ENCODE measurements at places on chromosomes 7 and 10.
A peak's percentile ranks its signal among the peaks of the same experiment; 100 is the strongest.

DNA sequence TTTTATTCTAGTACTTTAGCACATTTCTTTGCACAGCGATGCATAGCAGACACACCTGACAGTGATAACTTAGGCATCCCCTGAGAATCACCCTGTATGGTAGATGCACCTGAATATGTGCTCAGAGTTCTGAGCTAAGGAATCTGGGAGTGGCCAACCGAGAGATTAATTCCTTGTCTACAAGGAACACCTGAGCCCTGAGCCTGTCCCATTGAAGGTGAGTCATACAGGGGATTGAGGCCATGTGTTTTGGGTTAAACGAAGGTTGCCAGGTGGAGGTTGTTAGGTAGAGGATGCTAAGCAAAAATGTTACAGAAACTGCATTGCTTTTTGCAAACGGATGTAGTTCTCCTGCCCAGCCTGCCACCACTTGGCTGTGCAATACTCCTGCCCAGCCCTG lies 128.9 kb downstream of the AMPH start:
- no peak for DNase-seq

- no peak for DNase-seq
These were observed 557 bp upstream of the TAX1BP1 start for GRCh38 chr7:27739301-27739908.

GRCh38 chr7:5450549-5451327 lies 27.1 kb upstream of the TNRC18 start:
- no peak for DNase-seq

DNA sequence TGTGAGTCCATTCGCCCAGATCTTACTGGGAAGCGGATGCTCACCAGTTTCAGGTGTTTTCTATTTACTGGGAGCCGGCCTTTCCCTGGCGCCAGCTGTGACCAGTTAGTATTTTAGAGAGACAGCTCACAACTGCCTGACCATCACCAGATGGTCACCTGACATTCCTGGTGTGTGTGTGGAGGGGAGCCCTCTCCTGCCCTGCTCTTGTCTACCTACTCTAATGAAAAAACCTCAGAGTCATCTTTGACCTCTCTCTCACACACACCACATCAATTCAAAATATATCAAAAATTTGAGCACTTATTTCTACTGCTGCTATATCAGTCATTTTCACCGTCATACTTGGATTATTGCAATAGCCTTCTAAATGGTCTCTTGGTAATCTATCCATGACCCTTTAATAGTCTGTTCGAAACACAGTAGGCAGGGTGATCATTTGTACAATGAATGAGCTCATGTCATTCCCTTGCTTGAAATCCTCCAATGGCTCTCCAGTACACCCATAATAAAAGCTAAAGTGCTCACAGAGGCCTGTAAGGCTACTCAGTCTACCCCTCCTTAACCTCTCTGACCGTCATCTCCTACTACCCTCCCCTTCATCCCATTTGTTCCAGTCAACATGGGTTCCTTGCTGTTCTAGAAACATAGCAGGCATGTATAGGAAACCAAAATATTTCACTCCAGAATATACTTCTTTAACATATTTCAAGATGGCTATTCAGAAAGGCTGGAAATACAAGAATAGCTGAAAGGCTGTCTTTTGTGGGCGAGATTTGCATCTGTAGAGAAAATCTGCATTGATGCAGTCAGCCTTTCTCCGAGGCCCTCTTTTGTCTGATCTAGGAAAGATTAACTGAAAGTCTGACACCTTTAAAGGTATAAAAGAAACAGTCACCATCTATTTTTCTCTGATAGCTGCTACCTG lies 17.5 kb upstream of the NT5C3A start:
- DNase-seq = no peak

DNA sequence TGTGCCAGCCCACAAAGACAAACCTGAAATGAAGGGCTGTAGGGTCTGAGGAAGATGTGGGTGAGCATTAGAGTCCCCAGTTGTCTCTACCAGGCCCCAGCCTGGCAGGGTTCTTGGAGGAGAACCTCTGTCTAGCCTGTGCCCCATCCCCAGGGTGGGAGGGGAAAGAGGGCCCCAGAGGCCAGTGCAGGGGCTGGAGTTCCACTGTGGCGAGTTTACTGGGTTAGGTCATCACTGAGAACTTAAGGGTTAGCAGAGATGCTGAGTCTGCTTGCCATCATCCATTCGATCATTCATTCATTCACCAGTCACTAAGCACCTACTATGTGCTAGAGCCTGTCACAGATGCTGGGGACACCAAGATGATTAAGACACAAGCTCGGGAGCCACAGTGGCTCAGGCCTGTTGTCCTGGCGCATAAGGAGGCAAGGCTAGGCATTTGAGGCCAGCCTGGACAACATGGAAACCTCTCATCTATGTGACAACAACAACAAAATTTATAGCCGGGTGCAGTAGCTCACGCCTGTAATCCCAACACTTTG lies 2.6 kb downstream of the ANKRD2 start:
- peak; percentile 5 for DNase-seq

DNA sequence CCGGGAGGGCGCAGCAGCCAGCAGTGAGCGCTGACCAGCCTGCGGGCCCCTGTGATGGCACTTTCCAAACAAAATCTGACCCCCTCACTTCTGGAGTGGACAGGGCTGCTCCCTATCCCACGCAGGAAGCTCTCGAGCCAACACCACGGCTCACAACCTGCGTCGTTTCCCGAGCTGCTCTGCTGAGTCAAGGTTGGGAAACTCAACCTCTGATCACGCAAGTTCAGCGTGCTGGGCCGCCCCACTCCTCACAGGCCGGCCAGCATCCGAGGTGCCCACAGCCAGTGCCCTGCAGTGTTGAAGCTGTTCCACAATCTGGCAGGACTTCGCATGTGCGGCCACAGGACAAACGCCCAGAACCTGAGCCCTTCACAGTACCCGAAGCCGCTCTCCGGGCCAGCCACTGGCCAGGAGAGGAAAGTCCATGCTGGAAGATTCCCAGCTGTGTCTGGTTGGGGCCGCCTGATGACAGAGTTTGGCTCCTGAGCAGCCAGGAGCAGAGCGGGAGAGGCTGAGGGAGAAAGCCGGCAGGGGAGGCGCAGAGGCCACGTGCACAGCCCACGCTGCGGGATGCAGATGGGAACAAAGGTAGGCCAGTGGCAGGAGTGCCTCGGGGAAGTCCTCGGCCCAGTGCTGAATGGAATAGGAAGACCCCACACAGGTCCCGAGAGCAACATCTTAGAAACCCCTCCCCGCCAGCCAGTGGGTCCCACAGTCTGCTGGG lies 263.3 kb upstream of the TCERG1L start:
- no peak for DNase-seq

GRCh38 chr10:71427246-71427645 lies 30.5 kb downstream of the CDH23 start:
- no peak for DNase-seq

DNA sequence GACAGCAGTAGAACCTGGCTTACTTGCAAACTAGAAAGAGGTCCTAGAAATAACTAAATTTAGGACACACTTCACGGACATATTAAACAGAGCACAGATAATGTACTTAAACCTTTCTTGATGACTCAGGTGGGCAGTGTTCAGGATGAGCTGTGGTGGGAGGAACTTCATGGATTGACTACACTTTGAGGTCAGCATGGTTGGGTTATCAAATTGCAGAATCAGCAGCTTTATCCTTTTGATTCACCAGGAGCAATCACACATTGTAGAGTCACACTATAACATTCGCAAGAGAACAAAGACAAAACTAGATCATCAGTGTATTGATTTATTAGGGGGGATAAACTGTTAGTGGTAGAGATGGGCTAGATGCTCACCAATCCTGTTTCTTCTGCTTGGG lies 38.6 kb upstream of the AGK start:
- DNase-seq = no peak

DNA sequence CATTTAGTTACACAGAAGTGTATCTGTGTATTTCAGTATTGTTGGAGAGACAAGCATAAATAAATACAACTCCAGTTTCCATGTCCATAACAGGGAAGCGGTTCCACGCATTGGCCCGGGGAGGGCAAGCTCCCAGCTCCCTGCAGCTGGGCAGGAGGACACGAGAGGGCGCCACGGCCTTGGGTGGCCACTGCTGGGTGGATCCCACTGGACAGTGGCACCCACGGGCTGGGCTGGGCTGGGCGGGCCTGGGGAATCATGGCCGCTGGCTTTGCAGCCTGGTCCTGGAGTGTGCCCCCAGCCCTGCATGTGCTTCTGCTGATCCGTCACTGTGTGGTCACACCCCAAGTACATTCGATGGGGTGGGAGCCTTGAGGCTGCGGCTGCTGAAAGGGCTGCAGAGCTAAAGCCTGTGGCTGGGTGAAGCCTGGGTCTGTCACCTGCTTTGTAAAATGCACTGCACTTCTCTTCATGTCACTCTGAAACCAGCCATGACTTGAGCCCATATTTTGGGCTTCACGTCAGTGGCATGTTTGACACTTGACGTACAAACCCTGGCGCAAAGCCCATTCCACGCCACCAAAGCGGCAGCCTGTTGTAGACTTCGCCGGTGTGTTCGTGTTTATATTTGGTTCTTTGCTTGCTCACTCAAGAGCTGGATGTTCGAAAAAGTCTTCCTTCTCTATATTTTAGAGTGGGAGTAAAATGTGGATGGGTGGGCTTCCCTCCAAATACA lies 27.5 kb downstream of the LRRC27 start:
- DNase-seq = no peak

GRCh38 chr7:79282070-79282694 lies 171.3 kb downstream of the MAGI2 start:
- DNase-seq = peak; percentile 83

GRCh38 chr10:79202188-79203013 lies 133.6 kb downstream of the ZMIZ1 start:
- DNase-seq = peak; percentile 45

DNA sequence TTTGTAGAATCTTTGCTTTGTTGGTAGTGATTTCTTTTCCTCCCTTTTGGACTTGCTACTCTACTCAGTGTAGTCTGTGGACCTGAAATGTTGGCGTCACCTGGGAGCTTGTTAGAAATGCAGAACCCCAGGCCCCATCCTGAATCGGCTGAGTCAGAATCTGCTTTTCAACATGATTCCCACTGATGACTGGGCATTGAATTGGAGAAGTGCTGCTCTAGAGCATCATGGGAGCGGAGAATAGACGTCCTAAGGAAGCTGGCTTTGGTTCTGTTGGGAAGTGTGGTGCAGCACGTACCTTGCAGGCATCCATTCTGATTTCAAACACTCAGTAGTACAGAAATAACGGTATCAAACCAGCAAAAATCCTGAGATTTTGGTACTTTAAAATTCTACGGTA lies 54.7 kb downstream of the RBM33 start:
- no peak for DNase-seq

GRCh38 chr7:69885431-69885830 lies 287.2 kb downstream of the AUTS2 start:
- DNase-seq = no peak

- DNase-seq = peak; percentile 16
These were observed 51.6 kb upstream of the AQP1 start for GRCh38 chr7:30859940-30860496.

DNA sequence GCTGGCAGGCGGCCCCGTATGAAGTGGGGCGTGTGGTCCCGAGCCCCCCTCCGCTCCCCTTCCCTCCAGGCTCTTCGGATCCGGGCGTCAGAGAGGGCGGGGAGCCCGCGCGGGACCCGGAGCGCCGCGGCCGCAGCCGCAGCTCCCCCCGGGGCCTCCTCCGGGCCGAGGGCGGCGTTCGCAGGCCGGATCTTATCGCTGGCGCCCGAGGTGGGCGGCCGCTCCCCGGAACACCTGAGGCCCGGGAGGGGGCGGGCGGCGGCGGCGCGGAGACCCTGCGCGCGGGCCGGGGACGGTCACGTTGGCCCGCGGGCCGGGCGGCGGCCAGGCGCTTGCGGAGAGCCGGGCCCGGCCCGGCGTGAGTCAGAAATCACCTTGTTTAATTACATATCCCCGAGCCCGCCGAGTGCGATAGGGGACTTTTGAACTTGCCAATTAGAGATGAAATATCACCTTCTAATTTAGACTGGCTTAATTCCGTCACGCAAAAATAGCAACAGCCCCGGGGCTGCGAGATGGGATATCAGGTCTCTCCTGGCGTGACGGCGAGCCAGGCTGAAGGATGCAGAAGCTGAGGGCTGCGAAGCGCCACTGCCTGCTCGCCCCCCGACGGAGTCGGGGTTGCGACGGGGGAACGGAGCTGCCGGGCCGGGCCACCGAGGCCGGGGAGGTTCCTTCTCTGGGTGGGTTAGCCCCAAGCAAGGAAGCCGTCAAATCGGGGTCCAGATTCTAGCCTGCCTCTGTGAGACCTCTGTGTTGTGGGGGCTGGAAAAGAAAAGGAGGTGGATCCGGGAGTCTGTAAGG lies 43.4 kb downstream of the LDB3 start:
- DNase-seq = peak; percentile 28

DNA sequence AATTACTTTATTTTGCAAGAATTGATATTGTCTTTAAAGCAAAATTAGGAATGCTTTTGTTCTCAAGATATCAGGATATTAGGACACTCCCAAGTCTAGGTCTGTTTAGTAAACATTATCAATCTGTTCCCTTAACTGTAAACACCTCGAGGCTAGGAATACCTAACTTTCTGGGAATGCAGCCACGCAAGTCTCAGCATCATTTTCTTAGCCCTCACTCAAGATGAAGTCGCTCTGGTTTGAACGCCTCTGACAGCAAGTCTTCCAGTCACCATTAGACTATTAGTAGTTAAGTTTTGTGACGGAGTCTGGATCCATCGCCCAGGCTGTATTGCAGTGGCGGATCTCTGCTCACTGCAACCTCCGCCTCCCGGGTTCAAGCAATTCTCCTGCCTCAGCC lies 128.0 kb upstream of the MYO3A start:
- no peak for DNase-seq
